ENCODE measurements at places on chromosomes 3 and 15.
A peak's percentile ranks its signal among the peaks of the same experiment; 100 is the strongest.

GRCh38 chr3:144822671-144823070 is 851.0 kb downstream of the DIPK2A start:
- no peak for DNase-seq

DNA sequence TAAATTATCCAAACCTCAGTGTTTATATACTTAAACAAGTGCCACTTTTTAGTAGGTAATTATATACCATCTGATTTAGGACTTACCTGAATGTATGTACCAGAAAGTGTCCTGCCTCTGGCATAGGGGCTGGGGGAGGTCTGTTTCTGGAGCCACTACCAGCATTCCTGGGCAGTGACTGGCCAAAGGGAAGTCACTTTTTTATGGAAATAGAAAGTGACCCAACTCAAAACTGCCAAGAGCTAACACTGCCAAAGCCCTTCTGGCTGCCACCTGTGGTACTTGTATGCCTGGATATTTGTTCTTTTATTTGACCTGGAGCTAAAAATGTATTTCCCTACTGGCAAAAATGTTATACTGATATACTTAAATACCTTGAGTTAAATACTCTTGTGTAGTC is 42.7 kb downstream of the ESYT3 start:
- no peak for DNase-seq

GRCh38 chr3:71048948-71049347 is 534.6 kb downstream of the FOXP1 start:
- no peak for DNase-seq

- DNase-seq: no peak
These were observed 617.4 kb downstream of the SI start for GRCh38 chr3:164460851-164461250.

- no peak for DNase-seq
These were observed 12.7 kb downstream of the SPSB4 start for GRCh38 chr3:141063831-141064230.

DNA sequence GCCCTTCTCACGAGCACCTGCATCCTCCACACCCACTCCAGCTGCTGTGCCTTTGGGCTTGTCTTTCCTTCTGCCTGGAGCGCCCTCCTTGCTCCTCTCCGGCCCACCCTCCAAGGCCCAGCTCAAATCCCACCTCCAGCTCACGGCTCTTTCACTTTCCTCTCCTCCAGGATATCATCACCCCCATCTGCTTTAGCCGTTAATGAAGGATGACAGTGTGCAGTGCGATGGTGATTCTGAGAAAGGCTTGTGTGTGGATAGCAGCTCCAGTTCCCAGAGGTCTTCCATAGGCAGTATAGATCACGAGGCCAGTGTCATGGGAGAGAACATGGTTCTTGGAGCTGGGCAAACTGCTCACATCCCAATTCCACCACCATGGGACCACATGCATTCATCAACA is 237.4 kb downstream of the TLE3 start:
- no peak for DNase-seq

DNA sequence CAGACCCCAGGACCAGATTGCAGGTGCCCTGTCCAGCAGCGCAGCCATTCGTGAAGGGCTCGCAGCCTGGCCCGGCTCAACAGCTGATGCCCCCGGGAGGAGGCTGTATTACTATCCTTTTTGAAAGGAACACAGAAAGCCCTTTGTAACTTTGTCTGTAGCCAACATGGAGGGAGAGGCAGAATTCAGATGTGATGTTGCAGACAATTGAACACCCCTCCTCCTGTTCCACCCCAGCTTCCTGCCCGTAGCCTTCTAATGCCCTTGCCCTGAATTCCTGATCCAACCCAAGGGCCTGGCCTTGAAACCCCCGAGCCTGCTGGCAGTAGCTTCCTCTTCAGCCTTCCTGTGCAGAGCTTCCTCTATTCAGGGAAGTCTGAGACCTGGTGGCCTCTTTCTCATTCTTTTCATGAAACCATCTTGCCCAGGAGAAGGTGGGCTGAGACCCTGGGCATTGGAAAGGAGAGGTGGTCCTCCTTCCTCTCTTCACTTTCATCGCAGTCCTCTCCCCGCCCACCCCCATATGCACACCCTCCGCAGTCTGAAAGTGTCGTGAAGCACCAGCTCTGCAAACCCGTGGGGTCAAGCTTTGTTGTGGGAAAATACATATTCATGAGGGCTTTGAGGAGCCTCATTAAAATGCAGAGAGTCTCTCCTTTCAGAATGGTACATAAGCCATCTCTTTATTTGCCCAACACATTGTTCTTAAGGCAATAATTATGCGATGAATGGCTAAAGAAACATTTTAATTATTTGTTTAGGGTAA is 109.2 kb downstream of the APBA2 start:
- DNase-seq: no peak

- DNase-seq: no peak
These were observed 31.1 kb upstream of the NEO1 start for GRCh38 chr15:73021139-73021621.

- no peak for DNase-seq
These were observed 69.4 kb downstream of the OSBPL10 start for GRCh38 chr3:31911643-31912042.

- peak; percentile 23 for DNase-seq
These were observed 25.9 kb downstream of the CEMIP start for GRCh38 chr15:80804970-80805495.
